ENCODE measurements at places on chromosomes 3 and 15. TPM values are rescaled to one million over a fixed set of nuclear protein-coding genes. Genes with fewer than 3 reads are reported as not detected.

The ITIH4 gene
- total RNA-seq = 15.7 TPM

The ROBO1 gene
- 3.1 TPM for total RNA-seq

The NEIL1 gene
- 35.8 TPM for total RNA-seq

The CELSR3 gene
- 2.3 TPM for total RNA-seq

The PRRT3 gene
- 4.2 TPM for total RNA-seq

The EHD4 gene
- 38.4 TPM for total RNA-seq

The LIPC gene
- total RNA-seq = not detected

The BTLA gene
- total RNA-seq = 49.8 TPM

The REC114 gene
- total RNA-seq = not detected
